ENCODE measurements at places on chromosomes 13 and 19. TPM values are rescaled to one million over a fixed set of nuclear protein-coding genes. Genes with fewer than 3 reads are reported as not detected.
A peak's percentile ranks its signal among the peaks of the same experiment; 100 is the strongest.

DNA sequence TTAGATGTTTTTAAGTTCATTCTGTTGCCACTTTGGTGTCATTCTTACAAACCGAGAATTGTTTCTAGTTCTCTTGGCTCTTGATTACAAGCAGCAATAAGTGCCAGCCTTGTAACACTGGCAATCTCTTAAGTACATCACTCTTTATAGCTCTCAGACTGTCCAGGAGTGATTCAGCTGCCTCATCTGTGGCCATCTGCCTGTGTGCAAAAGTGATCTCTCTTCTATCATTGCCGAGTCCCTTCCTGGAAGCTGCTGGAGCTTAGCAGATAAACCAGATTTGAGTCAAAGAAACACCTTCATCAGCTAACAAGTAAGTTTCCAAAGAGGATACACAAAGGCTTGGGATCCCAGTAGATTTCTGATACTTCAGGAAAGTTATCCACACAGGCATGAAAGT lies 23.2 kb downstream of the STOML3 start:
- no peak for DNase-seq

DNA sequence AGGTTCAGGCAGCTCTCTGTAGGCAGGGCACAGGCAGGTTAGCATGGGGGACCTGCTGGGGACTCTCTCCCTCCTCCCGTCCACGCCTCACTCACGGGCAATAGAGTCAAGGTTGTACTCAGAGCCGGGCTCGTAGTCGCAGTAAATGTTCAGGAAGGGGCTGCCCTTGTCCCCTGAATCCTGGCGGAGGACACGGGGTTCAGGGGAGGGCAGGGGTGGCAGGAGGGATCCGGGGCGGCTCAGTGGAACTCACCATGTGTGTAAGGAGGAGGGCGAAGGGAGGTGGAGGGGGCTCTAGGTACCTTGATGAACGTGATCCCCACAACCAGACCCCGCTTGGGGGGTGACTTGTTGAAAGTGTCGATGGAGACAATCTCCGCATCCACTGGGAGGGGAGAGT lies 819 bp downstream of the KPTN start:
- DNase-seq = peak; percentile 76

DNA sequence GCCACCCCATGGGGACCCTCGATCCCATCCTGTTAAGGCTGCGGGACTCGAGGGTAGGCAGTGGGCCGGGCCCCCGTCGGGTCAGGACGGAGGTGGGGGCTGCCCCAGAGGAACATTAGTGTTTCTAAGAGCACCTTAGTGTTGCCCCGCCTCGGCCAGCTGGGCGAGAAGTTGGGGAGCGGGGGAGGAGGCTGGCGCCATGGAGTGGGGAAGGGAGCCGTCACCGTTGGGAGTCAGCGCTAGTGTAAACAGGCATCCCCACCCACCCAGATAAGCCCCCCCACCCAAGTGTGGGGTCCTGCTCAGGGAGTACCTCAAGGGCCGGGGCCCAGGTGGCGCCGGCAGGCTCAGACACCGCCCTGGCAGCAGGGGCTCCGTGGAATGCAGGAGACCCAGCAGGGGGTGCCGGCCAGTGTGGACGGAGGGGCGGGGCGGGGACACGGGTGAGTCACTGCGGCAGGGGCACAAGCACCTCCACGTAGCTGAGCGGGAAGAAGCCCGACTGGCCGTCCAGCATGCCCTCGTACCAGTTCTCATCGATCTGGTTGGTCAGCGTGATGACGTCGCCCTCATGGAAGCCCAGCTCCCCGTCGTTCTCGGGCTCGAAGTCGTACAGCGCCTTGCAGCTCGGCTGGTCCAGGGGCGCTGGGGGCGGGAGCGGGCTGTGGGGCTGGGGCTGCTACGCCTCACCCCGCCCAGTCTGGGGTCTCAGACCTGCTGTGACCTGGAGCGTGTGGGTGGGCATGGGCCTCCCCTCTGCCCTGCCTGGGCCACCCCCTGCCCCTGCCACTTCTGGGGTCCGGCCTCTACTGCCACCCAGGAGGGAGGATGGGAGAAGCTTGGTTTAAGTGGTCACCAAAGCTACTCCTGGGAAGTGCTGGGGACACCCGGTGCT lies 18.0 kb downstream of the MPND start:
- peak; percentile 66 for DNase-seq

DNA sequence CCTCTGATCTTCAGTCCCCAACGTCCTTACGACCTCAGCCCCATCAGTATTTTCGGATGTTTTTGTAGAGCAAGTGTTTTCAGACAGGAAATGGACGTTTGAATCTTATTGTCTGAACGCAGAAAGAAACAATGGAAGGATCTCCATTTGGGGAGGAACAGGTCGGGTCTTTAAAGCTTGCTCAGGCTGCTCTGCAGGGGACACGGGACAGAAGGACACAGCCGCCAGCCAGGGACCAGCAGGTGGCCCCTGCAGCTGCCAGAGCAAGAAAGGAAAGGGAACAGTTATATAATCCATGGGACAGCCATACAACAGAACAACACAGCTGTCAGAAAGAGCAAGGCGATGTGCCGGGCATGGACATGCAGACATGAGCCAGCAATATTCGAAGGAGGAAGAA lies 18.5 kb upstream of the IGLON5 start:
- peak; percentile 69 for DNase-seq

- DNase-seq = no peak
Observed at GRCh38 chr19:28727480-28728159, 485.3 kb downstream of the UQCRFS1 start.

DNA sequence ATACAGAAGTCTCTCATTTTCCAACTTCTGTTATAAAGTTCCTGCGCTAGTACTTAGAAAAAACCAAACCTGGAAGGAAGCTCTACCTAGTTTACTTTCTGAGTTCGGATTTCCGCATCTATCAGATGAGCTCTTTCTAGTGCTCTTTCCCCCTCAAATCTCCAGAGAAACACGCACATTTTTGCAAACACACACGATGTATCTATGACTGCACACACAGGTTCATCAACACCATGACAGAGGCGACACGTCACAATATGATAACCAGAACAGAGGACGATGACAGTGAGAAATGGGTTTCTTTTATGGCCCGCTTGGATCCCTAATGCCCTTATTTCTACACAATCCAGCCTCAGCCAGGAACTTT lies 629 bp upstream of the LRRC63 start:
- no peak for DNase-seq

DNA sequence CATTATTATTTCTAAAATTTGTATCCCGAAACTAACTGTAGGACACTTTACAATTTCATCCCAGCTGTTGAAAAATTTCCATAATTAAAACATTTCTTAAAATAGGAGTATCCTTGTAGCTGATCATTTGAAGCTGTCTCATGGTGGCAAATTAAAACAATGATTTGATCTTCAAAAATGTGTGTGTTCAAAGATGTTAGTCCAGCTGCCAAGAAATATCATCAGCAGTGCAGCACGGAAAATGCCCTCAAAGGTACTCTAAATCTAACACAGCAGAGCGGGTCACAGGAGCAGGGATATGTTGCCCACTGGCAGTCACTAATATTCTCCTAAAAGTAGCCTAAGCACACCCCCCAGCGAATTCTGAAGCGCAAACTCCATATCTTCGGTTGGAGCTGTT lies 31.0 kb downstream of the KLF12 start:
- DNase-seq = no peak

GRCh38 chr19:14086098-14086497 lies 515 bp upstream of the C19orf67 start:
- no peak for DNase-seq

DNA sequence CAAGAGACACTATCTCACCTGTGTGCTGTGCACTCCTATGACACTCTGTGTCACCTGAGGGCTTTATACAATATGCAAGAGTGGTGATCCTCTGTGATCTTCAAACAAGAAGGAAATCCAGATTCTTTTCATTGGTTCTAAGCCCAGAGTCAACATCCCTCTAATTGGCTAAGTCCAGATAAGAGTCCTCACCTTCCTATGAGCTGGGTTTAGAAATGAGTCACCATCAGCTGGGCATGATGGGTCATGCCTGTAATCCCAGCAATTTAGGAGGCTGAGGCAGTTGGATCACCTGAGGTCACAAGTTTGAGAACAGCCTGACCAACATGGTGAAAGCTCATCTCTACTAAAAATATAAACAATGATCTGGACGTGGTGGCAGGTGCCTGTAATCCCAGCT lies 144.4 kb downstream of the ZNF675 start:
- no peak for DNase-seq

DNA sequence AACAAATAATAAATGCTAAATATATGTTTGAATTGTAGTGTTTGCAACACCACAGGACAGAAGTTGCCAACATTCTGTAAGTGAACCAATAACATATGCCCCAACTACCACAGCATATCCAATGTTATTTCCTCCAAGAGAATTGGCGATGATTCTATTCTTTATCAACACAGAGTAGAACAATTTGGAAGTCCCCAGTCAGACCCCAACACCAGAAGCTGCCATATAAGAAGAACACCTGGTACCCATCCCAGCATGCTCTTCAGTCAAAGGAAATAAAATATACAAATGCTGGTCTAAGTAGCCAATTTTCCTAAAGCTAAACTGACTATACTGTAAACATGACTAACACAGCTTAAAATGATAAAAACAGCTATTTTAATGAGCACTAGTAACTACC lies 145.7 kb downstream of the KLF12 start:
- no peak for DNase-seq

- no peak for DNase-seq
Observed at GRCh38 chr13:30299786-30300185, 7.6 kb downstream of the KATNAL1 start.

DNA sequence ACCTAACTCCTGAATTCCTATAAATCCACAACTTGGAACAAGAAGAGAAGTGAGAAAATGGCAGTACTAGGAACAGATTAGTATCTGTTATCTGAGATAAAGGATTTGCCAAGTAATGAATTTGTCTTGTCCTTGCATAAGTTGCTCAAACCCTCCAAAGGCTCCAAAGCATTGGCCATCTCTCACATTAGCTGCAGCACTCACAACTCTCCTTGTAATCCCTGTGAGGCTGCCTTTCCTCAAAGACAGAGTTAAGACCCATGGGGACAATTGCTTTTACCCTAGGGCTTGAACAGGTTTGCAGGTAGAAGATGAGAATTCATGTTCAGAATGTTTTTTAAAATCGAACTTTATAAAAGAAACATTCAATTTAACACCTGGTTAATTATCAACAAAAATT lies 1702.2 kb downstream of the EFNB2 start:
- DNase-seq = no peak

Gene DHRS12
- 3.3 TPM for total RNA-seq

Gene PSG6
- not detected for total RNA-seq

Gene CAPS
- total RNA-seq = 18.1 TPM

Measured in osteoblast (primary cell).